ENCODE measurements at places on chromosomes 4 and X.

DNA sequence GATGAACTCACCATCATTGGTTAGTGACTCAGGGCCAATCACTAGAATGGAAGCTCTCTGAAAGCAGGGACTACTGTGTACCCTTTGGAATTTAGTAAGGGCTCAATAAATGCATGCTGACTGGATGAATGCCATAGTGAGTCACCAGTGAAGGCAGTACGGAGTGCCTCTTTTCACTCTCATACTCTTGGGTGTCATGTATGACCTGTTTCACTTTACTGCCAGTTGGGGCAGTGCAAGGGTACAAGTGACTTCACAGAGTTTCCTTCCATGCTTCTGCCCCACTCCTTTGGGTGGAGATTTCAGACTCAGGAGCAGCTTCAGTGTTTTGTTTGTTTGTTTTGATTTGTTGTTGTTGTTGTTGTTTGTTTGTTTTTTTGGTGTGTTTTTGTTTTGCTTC, 57.7 kb downstream of the SOX3 start:
- no peak for DNase-seq

DNA sequence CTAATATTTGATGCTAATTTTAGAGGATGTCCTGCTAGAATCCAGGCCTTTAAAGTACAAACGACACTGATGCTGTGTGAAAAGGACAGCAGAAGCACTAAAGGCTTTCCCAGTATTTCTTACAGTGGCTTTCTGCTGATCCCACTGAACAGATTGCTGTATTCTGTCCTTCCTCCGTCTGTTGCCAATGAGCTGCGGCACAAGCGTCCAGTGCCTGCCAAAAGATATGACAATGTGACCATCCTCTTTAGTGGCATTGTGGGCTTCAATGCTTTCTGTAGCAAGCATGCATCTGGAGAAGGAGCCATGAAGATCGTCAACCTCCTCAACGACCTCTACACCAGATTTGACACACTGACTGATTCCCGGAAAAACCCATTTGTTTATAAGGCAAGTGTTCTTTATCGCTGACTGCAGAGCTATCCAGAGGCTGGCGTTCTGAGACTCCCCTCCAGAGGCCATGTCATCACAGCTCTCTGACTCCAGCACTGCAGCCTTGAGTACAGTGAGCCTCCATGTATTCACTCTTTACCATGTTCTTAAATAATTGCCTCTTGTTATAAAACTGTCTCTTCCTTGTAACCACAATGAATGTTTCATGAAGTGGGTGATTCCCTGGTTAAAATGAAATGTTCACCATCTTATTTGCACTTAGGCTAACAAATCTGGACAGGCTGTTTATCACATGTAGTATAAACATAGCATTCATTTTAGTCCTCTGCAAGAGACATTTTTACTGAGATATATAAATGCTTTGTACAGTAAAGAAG, 43.6 kb downstream of the GUCY1B1 start:
- no peak for DNase-seq

- no peak for DNase-seq
Observed at GRCh38 chr4:185592845-185593488, 57.7 kb upstream of the PDLIM3 start.

- no peak for DNase-seq
Observed at GRCh38 chr4:90145319-90145718, 18.1 kb downstream of the CCSER1 start.

DNA sequence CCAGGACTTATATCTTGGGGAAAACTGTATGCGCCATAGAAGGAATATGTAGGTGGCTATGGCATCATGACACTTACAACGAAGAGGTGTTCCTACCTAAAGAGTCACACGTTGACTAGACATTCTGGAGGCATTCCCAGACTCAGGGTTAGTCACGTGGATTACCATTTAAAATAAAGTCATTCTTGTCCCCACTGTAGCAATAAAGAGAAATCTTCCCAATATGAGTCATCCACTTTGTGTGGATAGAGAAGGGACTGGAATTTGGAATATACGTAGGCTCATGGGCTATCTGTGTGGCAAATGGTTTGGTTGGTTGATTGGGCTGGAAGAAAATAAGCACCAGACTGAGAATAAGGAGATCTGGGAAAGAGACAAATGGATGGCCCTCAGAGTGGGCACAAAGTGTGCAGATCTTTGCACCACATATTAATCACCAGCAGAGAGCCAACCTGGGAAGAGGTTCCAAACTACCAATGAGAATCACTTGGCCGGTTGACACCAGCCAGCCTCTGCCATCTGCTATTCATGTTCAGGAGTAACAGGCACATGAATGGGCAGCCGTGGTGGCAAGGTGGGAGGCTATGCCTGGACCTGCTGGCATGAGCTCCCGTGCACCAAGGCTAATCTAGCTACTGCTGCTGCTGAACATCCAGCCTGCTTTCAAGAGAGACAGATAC, 41.0 kb downstream of the MTNR1A start:
- DNase-seq, result no peak

- DNase-seq, result no peak
Observed at GRCh38 chrX:72142094-72142793, 10.5 kb upstream of the RTL5 start.

DNA sequence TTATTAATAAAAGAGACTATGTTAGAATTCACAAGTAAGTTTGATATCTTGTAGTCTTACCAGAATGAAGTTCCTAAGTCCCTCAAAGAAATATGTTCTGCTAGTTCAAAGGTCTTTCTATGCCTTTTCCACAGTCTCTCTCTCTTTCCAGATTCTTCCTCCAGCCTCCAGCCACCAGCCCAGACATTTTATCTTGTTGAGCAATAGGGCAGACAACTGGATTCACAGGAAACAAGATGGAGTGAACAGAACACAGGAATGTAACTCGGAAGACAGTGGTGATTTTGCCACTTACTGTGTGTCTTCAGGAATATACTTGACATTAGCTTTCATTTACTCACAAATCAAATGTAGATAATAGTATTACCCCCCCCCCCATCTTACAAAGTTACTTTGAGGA, 17.1 kb upstream of the CPEB2 start:
- no peak for DNase-seq
